Stimulated activated CD8-positive, alpha-beta memory T cell treated with anti-CD3 and anti-CD28 coated beads, Interleukin-7, amount 100 ng/mL, for 1 hour (primary cell): ENCODE measurements at places on chromosomes 5 and 9.

DNA sequence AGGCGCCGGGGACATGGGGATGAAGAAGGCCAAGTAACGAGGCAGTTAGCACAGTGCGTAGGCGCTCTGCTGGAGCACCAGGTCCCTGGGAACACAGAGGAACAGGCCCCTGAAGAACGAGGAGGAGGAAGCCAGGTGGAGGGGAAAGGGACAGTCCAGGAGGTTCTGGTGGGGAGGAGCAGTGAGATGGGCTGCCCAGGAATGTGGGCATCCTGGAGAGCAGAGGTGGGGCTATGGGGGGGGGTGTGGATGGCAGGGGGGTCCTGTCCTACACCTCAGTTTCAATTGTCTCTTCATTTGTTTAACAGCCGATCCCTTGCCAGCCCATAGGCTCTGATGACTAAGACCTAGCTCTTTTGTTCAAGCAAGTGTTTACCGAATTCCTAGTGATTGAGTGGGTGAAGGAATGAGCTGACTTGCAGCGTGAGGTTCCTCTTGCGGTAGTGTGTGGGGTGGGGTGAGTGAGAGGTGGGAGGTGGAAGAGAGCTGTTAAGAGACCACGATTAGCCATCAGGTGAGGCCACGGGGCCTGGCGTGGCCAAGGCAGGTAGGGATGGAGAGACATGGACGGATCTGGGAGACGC is 8.4 kb upstream of the PHYHD1 start:
- no peak for DNase-seq

GRCh38 chr5:165521816-165522610 is 2016.6 kb downstream of the MAT2B start:
- no peak for DNase-seq

DNA sequence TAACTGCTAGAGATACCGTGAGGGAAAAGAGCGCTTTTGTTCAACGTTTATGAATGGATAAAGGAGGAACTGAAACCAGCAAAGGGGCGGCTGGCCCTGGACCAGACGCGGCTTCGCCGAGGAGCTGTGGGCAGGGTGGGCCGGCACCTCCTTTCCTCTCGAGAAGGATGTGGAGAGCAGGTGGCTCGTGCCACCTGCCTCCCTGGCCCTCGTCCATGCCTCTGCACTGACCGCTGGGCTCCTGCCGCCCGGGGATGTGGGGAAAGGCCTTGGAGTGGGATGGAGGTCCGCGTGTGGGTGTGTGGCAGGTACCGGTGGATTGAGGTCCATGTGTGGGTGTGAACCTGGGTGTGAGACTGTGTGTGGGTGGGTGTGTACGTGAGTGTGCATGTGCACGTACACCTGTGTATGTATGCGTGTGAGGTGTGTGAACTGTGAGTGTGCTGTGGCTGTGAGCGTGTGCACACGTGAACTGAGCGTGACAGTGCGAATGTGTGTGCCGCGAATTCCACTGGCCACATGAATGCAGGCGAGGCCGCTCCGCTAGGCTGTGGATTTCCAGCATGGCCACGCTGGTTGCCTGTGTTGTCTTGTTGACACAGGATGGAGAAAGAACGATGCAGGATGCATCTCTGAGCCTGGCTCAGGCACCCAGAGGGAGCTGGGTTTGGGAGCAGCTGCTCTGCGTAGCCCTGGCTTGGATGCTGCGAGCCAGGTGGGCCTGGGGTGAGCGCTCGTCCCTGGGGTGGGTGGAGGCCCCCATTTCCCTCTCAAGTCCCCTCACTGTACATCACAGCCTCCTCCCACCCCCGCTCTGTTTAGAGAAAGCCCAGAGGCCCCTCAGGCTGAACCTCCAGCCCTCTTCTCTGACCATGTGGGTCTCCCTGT is 4.4 kb upstream of the CEP72 start:
- no peak for DNase-seq

- no peak for DNase-seq
Measured at GRCh38 chr9:21906213-21906612, 88.0 kb downstream of the CDKN2A start.

GRCh38 chr5:134570886-134571285 is 45.4 kb downstream of the JADE2 start:
- DNase-seq = no peak

- DNase-seq = no peak
Measured at GRCh38 chr5:169649486-169649885, 12.4 kb downstream of the DOCK2 start.

- DNase-seq = no peak
Measured at GRCh38 chr5:103487822-103488493, 74.6 kb downstream of the NUDT12 start.

DNA sequence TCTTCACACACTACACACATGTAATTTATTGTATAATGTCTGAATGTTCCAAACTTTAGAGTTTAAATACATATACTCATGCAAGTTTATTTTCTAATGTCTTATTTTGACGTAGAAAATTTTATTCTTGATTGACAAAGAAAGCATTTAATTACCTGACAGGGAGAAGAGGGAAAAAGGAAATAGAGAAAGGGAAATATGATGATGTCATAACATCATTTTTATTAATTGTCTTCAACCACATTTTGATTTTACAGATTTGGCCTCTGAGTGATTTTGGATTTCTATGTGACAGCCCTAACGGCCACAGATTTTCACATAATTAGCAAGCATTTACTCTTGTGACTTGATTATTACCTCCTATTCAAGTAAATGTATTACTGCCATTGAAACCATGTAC is 106.1 kb upstream of the FSTL4 start:
- no peak for DNase-seq

DNA sequence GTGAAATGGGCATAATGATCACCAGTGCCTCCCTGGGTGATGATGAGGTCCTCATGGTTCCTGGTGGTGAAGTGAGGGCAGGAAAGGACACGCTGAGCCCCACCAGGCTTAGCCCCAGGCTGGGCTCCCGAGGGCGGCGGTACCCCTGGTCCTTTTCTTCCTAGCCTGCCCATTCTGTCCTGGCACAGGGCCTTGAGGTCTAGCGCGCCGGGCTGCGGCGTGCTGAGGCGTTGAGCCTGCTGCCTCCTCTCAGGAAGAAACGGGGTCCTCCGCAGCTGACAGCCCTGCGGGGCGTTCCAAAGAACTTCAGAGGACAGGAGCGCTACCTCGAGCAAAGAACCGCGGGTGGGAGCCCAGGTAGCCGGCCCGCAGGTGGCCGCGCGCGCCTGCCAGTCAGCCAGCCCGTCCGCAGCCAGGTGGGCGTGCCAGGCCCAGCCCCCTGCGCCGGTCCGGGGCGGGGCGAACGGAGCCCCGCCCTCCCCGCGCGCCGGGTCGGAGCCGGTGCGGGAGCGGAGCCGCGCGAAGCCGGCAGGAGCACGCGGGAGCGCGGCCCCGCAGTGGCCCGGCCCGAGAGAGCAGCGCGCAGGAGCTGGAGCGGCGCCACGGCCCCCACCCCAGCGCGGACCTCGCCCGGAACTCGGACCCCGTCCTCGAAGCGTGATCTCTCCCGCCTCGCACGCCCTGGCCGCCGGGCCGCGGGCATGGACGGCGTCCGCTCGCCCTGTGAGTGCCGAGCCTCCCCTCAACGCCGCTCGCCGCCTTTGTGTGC is at the start of gene WNK2:
TSS of gene WNK2 (plus strand) at position 477 of the 769 bp plus-strand sequence. CDS start 791 bp downstream, outside the sequence.
- DNase-seq = no peak

DNA sequence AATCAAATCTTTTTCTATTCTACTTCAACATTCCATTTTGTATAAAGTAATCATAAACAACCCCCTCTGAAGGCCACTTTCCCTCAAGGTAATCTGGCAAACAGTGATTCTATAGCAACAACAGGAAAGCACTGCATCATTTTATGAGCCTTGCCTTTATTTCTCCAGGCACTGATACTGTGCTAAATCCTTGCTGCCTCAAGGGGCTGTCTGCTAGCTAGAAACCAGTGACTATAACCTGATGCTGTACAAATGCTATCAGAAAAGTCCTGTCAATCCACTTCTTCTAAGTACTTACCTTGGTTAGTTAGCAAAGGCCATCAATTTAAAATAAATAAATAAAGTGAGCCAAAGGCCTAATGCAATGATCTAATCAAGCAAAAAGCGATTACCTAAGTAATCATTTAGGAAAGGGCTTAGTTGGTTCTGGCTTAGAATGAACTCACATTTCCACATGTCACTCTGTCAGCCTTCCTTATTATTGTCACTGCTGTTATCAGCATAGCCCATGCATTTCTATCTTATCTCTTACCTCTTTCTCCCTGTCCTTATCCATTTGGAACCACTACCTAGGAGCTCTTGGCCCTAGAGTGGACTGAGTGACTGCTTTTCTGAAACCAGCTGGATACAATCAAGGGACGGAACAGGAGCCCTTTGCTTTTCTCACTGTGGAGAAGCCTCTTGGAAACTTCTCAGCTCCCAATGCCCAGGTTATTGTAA is 246.1 kb upstream of the MEF2C start:
- no peak for DNase-seq

- DNase-seq = no peak
Measured at GRCh38 chr9:10548348-10548747, 64.5 kb downstream of the PTPRD start.

DNA sequence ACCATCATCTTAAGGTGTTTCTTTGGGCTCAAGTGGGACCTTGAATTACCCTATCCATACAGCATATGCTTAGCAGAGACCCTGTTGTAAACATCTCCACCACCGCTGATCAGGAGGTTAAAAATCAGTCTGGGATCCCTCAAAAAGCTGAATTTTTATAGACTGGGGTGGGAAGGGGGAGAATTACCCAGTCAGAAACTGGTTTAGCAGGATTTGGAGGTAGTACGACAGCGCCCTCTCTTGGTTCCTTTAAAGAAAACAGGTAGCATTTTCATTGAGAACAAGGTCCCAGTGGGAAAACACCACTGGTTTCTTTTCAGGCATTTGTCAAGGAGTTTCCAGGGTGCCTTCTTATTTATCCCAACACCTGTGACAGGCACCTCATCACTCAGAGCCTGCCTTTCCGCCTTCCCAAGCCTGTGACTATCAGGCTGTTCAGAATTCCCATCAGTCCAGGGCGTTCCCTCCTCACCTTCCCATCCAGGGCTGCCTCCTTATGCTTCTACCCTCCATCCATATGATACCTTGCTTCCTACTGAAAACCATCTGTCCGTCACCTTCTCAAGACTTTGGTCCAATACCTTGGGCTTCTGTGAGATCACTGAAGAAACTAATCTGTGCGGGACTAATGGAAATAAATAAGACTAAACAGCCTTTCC is 203.8 kb upstream of the RAI14 start:
- no peak for DNase-seq

DNA sequence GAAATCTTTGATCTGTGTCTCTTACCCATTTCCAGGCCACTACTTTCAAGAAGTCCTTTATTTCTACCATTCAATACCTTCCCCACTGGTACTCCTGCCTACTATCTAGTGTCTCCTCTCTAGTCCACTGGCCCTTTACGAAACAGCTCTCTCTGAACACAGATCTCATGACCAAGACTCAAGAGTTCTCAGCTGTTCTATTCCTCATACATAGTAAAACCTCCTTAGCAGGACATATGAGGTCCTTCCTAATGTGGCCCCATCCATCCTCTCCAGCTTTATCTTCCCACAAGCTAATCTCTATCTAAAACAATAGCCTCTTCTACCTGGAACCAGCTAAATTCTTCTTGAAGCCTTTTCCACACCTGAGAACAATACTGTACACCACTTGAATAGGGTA is 2.6 kb downstream of the TEX10 start:
- DNase-seq = no peak

- DNase-seq = no peak
Measured at GRCh38 chr9:105069696-105070095, 141.7 kb upstream of the ABCA1 start.

DNA sequence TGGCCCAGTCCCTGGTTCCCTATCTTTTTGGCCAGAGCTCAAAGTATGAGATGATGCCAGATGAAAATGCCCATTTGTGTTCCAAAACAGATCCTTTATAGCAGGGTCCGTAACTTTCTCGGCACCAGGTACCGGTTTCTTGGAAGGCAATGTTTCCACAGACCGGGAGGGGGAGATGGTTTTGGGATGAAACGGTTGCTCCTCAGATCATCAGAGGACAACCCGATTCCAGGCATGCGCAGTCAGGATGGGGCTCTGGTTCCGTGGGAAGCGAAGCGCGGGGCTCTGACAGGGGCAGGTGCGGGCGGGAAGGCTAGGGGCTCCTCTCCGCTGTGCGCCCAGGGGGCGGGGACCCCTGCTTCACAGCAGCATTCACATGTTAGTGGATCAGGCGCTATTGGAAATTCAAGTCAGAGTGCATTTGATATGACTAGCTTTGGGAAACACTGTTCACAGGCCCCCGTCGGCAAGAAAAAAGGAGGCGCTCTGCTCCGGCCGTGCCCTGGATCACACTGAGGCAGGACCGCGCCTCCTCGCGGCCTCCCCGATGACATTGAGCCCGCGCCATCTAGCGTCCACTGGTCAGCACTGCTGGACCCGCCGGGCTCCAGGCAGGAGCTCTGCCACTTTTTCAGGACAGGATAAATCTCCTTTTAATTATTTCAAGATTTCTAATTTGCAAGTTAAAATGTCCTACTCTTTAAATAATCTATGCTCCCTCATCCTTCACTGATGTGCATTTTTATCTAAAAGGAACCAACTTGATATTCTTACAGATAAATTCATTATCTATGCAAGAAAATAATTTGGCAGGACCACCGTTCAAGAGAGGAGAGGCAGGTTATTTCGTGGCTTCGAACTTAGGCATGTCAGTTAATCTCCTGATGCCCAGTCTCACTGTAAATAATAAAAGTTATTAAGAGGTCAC is 190.0 kb downstream of the FANCC start:
- DNase-seq = peak; percentile 20

- no peak for DNase-seq
Measured at GRCh38 chr9:136386018-136386417, 12.5 kb upstream of the CARD9 start.

- no peak for DNase-seq
Measured at GRCh38 chr5:14036947-14037346, 92.5 kb upstream of the DNAH5 start.

- no peak for DNase-seq
Measured at GRCh38 chr9:73615557-73615956, 463.9 kb downstream of the ANXA1 start.

DNA sequence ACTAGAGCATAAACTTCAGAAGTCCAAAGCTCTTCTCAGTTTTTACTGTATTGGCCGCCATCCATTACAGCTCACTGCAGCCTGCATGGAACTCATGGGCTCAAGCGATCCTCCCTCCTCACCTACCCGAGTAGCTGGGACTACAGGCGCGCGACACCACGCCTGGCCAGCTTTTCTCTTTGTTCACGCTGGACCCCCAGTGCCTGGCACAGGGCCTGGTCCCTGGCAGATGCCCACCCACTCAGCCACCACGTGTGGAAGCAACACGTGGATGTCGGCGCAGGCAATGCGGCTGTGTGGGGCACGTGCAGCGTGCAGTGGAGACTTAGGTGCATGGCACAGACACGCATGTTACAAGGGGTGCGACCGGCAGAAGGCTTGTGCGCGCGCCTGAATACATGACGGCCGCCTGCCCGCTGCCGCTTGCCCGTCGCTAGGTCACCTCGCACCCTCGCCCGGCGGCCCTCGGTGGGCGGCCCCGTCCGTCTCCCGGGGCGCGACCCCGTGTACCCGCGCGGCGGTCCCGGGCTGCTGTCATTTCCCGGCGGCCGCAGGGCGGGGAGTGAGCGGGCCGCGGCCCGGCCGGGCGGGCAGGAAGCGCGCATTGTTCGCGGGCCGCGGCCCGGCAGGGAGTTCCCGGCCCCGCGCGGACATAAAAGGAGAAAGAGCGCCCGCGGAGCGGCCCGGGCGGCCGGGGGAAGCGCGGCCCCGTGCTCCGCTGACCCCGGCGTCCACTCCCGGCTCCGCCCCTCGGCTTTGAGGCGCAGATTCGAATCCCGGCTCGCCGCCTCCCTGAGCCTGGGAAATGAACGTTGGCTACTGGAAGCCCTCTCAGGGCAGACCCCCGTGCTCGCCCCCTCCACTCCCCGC is 24.1 kb upstream of the PTGS1 start:
- DNase-seq = no peak

- DNase-seq = no peak
Measured at GRCh38 chr5:139094154-139095131, 103.7 kb downstream of the SIL1 start.

GRCh38 chr9:99905833-99906402 is 536 bp upstream of the STX17 start:
- DNase-seq = no peak
